ENCODE measurements at places on chromosomes 3 and 15.

DNA sequence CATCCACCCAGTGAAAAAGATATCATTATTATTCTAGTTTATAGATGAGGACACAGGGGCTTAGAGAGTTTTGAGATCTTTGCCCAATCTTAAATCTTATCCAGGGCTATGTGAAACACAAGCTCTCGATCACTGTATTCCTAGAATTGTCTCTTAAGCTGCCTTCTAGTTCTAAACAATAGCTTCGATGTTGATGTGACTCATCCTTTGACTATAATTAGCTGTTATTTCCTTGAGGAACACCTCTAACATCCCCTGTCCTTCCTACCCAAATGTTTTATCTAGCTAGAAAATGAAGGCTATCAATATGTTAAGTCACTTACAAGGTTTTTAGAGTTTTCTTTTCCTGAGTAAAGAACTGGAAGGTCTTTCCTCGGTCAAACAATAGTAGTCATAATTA, 83.1 kb upstream of the STAC start:
- DNase-seq, result no peak

DNA sequence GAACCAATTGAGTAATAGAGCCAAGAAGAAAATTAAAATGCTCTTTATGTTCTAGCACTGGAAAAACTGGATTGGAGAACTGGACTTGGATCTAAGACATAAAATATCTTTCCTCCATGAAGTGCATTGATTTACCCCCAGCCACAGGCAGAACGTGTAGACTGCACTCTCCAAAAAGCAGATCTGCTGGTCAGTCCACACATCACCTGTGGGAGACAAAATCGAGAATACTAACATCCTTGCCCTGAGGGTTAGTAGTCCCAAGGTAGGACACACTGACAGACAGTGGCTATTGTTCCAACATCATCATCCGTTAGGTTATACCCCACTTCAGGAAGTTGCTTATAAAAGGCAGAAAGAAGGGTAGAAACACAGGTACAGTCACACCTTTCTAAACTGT, 257.1 kb upstream of the STT3B start:
- DNase-seq, result no peak

GRCh38 chr3:77158730-77159581, 119.1 kb downstream of the ROBO2 start:
- DNase-seq, result no peak

GRCh38 chr3:105571005-105571404, 204.3 kb downstream of the ALCAM start:
- no peak for DNase-seq

DNA sequence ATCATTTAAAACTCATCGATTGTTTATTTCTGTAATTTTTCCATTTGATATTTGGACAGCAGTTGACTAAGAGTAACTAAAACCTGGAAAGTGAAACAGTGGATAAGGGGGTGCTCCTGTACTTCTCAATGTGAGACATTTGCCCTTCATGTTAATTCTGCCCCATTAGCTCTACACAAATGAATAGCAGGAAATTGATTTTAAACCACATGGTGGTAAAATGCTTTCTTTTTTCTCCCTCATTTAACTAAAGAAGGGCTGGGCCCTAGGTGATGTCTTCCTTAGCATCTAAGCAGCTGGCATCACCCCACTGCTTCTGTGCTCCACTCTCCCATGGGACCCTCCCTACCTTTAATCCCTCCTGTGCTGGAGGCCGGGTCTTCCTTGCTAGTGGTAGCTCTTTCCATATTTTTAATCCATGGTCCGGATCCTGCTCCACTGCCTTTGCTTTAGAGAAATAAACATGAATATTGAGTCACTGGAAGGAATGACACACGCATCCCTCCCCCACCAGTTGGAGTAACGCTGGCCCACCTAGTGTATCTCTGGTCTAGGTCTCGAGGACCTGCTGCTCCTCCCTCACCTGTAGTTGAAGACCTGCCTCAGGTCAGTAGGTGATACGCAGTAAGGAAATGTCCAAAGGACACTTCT, 30.2 kb upstream of the LAMP3 start:
- no peak for DNase-seq

DNA sequence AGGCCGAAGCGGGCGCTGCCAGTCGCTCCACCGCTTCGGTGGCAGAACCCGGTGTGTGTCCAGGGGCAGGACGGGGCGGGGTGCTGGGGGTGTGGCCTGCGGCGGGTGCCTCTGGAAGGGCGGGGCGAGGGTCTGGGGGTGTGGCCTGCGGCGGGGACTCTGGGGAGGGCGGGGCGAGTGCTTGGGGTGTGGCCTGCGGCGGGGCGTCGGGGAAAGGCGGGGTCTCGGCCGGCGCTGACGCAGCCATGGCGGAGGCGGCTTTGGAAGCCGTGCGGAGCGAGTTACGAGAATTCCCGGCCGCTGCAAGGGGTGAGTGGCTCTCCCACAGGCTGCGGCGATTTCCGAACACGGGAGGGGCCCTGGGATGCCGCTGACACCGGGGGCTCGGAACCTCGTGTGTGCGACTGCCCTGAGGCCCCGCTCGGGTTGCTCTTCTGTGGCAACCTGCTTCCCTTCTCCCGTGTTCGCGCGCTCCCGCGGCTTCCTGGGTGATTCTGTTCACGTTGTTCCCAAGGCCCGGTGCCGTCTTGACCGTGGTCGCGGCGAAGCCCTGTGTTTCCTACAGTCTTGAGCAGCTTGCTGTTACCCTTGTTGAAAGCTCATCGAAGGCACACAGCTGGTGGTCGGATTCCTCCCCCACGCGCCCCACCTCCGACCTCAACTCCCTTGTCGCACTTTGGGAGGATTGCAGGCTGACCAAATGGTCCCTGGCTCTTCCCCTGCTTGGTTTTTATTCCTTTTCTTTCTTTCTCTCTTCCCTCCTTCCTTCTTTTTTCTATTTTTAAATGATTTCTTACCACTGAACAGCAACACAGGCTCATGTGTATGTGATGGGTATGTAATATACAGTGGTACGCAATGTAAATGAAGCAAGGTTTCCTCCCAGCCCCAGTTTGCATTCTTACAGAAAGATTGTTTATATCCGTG, at the start of gene JMJD7:
JMJD7 (plus strand) TSS at position 213 of the 927 bp plus-strand sequence; CDS start at position 246, 33 bp downstream.
- peak; percentile 99 for DNase-seq

GRCh38 chr3:106428565-106428994, 559.8 kb upstream of the CBLB start:
- peak; percentile 79 for DNase-seq
